Stimulated activated CD4-positive, alpha-beta T cell treated with anti-CD3 and anti-CD28 coated beads, Interleukin-4, amount 100 ng/mL, for 24 hours (primary cell): ENCODE measurements at places on chromosomes 11 and 22.
A peak's percentile ranks its signal among the peaks of the same experiment; 100 is the strongest.

DNA sequence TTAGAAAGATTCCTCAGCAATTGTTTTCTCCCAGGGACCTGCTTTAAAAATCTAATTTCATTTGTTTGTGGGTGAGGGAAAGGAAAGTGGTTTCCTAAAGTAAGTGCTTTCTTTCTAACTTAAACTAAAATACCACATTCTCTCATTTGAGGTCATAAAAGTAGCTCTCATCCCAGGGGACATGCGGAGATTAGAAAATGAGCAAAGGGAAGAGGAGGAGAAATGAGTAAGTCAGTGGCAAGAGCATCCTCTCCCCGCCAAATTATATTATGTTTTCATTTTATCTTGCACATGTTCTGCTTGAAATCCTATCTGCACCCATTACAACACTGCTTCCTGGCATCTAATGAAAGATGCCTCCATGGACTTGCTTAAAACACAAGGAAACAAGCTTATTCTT lies 191.4 kb downstream of the ARHGAP42 start:
- DNase-seq, result no peak

- DNase-seq, result no peak
Measured at GRCh38 chr11:46522682-46523281, 71.0 kb downstream of the AMBRA1 start.

DNA sequence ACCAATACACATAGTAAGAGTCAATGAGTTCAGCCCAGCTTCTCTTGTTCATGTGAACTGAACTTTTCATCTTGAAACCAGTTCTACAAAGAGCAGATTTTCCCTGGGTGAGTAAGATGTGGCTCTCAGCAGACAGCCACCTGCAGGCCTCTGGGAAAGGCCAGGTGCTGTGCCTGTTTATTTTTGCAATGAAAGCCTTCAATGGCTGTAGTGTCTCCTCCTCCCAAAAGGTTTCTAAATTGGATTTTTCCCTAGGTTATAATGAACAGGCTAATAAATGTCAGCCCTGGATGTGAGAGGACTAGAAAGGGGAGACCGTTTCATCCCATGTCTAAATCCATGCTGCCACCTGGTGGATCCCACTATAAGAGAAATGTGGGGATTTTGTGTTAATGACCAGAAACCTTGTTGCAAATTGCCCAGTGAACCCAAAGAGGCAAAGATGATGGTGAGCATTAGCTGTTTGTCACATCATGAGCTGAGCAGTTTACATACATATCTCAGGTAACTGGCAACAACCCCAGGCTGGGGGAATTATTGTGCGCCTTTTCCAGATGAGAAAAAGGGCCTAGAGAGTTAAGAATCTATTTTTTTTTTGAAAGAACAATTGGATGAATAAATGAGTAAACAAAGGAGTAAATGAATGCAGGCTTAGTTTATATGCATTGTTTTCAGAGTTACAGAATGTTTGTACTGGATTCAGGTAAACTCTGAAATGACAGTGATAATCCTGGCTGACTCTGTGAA lies 12.7 kb downstream of the C11orf91 start:
- DNase-seq, result no peak

GRCh38 chr11:134712228-134713145 lies 300.4 kb upstream of the B3GAT1 start:
- DNase-seq, result no peak

DNA sequence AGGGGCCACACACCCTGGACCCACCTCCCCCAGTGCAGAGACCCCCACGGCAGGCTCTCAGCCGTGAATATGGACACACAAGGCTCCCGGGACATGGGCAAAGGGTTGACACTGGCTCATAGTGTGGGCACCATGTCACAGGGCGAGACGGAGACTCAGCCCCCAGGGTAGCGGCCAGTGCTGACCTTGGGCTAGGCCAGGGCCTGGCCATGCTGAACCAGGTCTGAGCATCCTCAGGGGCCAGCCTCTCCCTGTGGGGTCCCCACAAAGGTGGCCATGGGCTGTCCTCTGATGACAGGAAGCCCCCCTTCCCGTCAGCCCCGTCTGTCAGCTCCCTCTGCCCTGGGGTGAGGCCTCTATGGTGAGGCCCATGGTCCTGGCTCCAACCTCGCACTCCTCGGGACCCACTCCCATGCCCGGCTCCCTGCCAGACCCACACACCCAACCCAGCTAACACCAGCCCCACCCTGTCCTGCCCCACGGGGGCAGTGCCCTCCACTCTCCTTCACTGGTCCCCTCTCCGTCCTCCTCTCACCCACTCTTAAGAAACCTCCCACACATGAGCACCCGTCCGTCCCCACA lies 19.0 kb upstream of the PRODH start:
- DNase-seq, result no peak

- DNase-seq, result no peak
Measured at GRCh38 chr11:3183523-3183922, 18.4 kb upstream of the OSBPL5 start.

DNA sequence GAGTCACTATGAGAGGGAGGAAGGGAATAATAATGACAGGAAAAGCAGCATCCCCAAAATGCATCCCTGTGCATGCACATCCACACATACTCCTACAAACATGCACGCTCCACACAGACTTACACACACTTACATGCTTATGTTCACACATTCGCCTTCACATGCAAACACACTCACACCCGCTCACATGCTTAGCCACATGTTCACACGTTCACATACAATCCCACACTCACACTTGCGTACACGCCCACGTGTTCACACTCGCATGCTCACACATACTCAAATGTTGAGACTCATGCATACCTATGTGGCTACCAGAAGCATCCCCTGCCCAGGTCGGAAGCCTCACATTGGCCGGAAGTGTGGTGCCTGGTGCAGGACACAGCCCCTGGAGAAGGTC lies 372.1 kb downstream of the MN1 start:
- no peak for DNase-seq

GRCh38 chr11:47270331-47271271 lies 668 bp downstream of the MADD start:
- peak; percentile 33 for DNase-seq

GRCh38 chr11:47004595-47005033 lies 68.1 kb downstream of the CSTPP1 start:
- DNase-seq, result no peak

- DNase-seq, result no peak
Measured at GRCh38 chr22:34946339-34946985, 119.5 kb upstream of the ISX start.

GRCh38 chr11:39745401-39745800 lies 1714.1 kb downstream of the LRRC4C start:
- DNase-seq, result no peak

DNA sequence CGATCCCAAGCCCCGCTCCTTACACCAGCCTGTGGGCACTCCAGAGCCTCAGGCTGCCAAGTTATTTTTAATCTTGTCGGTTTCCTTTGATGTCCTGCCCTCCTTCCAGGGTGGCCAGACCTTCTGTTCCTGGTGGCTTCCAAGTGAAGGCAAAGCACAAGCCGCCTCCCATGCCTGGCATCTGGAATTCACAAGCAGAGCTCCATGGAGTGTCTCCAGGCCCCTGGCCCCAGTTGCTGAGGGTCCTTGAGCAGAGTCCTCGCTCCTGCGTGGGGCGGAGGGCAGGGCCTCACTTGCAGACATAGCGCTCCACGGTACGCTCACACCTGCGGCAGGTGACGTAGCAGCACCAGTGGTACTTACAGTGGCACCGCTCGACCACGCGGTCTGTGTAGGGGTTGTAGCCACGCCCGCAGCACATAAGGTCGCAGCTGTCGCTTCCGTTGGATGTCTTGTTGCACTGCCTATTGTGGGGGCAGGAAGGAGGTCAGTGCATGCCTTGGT lies 19.5 kb downstream of the WNT11 start:
- DNase-seq, result no peak

DNA sequence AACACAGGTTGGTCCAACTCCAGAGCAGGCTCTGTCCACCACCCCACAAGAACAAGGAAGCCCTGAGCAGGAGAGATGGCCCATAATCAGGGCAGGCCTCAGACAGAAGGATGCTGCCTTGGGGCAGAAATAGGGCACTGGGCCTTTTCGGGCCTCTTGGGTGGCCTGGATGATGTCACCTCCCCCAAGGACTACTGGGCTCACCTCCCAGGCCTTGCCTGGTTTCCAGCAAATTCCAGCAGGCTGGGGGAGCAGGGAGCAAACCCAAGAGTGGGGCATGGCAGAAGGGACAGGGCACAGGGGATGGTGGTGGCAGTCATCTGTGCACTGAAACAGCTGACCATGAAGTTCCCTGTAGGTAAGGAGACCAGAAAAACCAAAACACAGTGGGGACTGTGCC lies 5.3 kb upstream of the NAA40 start:
- no peak for DNase-seq

DNA sequence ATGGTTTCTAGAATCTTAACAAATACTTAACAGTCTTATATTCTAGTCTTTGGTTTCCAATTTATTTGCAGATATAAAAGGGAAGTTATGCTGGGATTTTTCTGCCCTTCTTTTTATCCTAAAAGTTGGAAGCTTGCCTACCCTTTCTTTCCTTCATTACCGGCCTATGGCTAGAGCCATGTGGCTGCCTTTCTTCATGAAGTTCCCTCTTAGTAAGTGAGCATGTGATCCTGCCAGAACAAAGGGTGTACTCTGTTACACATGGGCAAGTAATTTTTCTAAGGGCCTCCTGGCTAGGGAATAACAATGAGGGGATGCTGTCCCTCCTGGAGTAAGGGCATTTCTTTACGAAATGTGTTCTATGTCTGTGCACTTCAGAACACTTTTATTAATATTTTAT lies 252.1 kb upstream of the PITPNB start:
- DNase-seq, result no peak

DNA sequence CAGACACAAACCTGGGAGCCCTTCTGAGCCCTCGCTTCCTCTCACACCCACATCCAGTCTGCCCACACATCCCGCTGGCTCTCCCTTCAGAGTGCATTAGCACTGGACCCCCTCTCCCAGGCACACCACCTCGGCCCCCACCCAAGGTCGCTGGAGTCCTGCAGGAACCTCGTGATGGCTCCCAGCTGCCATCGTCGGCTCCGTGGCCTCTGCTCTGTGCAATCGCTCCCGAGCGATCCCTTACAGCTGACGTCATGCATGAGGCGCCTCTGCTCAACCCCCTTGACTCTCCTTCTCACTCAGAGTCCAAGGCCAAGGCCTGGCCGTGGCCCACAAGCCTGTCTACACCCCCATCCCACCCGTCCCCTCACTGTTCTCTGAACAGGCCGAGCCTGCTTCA lies 183.9 kb downstream of the EFCAB6 start:
- DNase-seq, result no peak

GRCh38 chr11:119847853-119848252 lies 118.9 kb upstream of the NECTIN1 start:
- no peak for DNase-seq

- no peak for DNase-seq
Measured at GRCh38 chr22:47549741-47550340, 787.4 kb downstream of the TBC1D22A start.

- peak; percentile 47 for DNase-seq
Measured at GRCh38 chr11:3808861-3809623, 682 bp downstream of the PGAP2 start.

- no peak for DNase-seq
Measured at GRCh38 chr11:120216426-120217102, 5.7 kb downstream of the OAF start.

DNA sequence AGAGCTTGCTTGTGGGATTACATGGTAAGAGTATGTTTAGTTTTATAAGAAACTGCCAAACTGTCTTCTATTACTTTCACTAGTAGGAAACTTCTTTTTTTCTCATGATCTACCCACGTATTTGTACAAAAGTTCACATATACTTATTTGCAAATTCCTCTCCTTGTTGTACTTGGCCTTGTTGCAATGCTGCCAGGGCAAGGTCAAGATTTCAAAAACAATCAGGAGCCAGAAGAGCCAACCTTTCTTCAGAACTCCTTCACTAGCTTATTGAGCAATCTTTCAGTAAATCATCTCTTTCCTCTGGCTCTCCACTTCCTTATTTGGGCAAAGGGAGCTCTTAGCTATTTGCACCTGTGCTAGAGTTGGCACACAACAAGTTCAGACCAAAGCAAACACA lies 9.7 kb downstream of the SRSF8 start:
- no peak for DNase-seq

- DNase-seq, result no peak
Measured at GRCh38 chr11:11382858-11383532, 29.9 kb upstream of the CSNK2A3 start.

DNA sequence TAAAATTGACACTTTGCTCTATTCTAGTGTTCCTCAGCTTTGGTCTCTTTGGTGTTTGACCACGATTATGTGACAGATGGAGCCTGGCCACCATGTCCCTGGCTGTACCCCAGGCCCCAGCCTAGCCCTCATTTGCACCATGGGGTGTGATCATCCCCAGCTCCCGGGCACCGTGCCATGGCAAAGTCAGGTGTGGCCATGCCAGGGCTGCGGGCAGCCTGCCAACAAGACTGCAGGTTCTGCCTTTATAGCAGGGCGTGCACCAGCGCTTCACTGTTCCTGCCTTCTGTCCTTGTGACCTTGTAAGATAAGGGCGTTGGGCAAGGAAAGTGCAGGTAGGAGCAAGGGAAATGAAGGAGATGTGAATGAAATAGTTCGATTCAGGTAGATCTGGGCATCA lies 22.4 kb upstream of the APOBEC3A start:
- DNase-seq, result no peak

DNA sequence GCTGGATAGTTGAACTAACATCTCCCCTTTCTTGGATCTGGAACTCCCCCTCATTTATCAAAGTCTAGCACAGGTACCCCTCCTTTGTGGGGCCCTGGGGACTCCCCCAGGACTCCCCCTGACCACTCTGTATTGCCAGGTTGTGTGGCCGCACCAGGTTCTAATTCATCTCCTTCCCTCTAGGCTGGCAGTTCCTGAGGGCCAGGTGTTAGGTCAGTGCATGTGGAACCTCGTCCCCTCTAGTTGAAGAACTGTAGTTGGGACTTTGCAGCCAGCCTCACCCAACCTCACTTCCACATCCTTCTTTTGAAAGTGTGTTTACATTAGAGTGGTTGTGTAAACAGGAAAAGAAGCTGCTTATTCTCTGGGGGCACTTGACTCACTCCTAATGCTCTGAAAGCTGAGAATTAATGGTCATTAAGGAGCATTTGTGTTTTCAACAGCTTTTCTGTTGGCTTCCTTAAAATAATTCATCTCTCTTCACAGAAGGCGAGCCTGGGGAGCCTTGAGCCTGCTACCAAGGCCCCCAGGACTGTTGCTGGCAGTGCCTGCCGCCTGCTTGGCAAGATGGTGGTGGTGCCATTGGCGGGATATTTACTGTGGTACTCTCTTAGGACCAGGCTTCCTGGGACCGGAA lies 11.8 kb downstream of the UPB1 start:
- DNase-seq, result no peak
